ENCODE measurements at places on chromosomes 5 and 9.

GRCh38 chr5:132315529-132316067 is 21.4 kb downstream of the SLC22A4 start:
- no peak for DNase-seq

DNA sequence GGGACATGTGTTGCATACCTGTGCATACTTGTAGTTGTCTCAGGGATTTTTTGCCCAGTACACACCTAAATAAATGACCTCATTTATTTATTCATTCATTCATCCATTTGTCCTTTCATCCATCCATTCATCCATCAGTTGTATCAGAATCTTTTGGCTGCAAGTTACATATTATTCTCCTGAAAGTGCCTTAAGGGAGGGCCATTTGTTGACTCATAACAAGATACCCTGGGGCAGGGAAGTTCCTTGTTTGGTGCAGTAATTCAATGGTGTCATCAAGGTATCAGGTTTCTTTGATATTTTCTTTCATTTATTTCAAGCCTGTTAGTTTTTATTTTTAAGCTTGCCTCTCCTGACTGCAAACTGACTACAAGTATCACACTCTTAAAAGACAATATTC is 597.9 kb upstream of the TLE4 start:
- DNase-seq, result no peak

DNA sequence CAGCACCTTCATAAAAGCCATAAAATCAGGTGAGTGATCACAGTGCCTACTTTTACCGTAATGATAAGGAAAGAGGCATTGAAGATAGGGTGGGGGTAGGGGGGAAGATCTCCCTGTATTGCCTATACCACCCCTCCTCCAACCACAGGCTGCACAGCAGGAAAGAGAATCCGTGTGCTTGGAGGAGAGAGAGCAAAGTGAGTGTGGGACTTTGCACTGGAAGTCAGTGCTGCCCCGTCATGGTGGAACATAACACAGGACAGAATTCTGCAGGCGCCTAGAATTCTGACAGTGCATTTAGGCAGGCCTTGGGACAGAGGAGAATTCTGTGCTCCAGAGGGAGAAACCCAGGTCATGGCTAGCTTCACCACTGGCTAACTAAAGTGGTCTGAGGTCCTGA is 3.5 kb upstream of the C5 start:
- DNase-seq, result no peak

DNA sequence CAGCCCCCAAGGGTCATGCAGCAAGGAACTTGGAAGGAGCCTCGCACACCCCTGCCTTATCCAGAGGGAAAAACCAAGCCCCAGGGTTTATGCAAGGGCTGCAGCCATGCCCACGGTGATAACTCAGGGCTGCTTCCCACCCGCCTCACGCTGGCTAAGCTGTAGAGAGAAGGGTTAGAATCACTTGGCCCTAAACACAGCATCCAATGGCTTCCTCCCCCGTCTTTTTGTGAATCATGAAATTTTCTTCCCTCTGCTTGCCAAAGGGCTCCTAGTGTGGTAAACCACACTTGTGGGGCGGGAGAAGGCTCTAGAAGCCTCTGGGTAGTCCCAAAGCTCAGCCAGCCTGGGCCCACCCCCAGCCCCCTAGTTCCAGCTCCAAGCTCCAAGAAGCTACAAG is 55.9 kb upstream of the ORM1 start:
- no peak for DNase-seq

DNA sequence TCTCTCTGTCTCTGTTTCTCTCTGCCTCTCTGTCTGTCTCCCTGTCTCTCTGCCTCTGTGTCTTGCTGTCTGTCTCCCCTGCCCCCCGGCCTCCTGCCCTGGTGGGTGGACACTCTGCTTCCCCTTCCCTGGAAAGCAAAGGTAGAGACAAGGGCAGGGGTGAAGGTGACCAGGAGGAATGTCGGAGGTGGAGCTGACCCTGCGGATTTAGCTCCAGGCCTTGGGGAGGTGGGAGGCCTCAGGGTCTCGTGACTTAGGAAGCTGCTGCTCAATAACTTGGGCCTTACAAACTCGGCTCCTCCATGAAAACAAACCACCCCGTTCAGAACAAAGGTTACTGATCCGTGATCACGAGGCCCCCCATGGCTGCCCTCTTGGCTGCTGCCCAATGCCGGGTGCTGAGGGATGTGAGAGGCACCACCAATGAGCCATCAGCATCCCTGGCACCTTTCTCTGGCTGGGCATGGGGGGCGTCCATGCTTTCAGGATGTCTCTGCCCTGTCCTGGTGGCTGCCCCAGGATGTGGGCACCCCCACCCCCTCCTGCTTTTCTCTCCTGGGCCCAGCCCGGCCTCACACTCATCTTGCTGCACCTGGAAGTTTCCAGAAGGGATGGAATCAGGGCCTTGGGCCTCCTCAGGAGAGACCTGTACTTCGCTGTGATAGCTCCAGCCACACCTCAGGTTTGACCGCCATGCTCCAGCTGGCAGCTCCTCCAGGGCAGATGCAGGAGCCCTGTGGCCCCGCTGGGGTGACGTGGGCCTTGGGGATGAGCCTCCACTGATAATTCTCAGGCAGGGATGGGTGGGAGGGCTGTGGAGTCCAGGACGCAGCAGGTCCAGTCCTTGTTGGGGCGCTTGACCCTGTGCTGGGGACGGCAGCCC is 14.8 kb upstream of the SLC6A19 start:
- no peak for DNase-seq

DNA sequence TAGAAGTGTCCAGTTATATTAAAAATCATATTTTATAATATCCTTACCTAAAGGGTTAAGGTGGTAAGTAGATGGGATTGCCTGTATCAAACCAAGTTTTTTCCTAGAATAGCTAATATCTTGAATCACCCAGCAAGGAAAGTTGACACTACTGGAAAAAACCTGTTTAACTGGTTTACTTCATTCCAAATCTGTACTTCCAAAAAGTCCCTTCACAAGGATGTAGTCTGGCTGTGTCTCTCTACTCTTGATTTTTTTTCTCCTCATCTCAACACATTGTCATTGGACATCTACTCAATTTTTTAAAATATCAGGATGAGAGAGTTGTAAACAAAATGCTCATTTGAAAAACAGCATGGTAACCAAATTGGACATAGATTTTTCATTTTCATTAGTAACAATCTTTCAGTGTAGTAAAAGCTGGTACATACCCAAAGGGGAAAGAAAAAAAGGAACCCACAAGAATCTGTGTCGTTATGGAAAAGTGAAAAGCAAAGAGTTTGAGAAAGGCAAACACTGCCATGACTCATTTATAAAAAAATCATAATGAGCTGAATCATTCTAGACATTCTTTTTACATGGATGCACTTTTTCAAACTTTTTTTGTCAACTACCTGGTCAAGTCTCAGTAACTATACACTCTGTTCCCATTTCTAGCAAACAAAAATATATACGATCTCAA is 173.5 kb downstream of the GLIS3 start:
- no peak for DNase-seq

DNA sequence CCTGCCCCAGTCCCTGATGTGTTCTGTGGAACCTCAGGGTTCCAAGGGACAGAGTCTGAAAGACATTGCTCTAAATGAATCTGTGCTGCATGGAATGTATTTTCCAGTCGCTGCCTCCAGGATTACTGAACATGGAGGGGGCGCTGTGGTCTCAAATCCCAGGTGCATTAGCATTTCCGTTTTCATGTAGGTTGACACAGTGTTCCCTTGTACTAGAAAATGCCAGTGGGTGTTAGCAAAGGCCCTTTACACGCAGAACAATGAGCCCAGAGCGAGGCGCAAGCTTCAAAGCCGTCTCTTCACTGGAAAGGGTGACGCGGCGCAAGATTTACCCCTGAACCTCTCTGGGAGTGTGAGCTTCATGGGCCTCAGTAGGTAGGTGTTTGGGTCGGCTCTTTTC is 308.3 kb downstream of the SLIT3 start:
- DNase-seq, result no peak

- no peak for DNase-seq
Measured at GRCh38 chr5:154449786-154450185, 4.0 kb downstream of the SAP30L start.
